ENCODE measurements at places on chromosomes 5 and 9.

DNA sequence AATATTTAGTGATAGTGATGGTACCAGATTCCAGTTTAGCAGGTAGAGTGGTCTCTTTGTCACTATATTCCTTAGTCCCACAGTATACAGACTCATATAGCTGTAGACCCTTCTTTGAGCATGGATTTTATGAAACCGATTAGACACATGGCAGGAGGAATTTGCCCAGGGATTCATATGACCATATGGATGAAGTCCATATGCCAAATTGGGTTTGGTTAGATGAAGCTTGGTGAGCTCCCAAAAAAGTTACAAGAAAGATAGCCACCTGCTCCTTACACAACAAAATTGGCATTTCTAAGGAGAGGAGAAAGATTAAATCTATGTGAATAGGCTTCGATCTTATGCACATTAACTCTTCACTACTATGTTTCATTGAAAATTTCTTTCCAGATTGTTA is 211.4 kb downstream of the CWC27 start:
- DNase-seq: no peak

DNA sequence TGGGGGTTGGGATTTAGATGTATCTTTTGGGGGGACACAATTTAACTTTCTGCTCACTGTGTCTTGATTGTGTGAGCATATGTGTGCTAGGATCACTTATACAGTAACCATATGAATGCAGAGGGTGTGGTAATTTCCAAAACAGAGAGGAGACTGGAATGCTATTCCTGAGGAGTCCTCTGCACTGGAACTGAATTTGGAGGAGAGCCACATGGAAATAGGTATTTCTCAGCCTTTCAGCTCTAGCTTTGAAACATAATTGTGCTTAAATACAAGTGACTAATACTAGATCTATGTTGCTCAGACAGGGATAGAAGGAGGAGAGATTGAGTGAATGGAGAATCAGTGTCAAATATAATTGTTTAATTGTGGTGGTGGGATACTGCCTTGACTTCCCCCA is 45.5 kb downstream of the FOCAD start:
- DNase-seq: no peak

GRCh38 chr5:160434022-160434531 is 12.4 kb downstream of the PTTG1 start:
- no peak for DNase-seq

GRCh38 chr5:107155707-107156106 is 515.0 kb downstream of the EFNA5 start:
- no peak for DNase-seq

- DNase-seq: no peak
Observed at GRCh38 chr9:3827175-3827574, 301.4 kb upstream of the RFX3 start.

DNA sequence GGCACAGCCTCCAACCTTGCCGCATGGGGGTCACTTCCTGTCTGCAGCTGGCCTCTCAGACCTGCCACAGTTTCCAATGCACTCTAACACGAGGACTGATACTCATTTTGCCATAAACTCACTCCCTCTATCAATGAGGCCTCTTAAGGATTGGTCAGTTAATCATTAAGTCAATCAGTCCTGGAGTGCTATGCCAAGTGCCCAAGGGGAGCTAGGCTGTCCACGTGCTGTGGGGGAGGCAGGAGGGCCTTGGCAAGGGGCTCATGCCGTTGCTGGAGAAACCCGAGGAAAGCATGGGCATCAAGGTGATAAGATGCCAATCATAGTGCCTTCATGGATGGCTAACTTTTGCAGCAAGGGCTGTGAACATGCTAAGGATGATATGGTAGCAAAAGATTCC is 1.7 kb upstream of the ALDH1B1 start:
- DNase-seq: no peak

DNA sequence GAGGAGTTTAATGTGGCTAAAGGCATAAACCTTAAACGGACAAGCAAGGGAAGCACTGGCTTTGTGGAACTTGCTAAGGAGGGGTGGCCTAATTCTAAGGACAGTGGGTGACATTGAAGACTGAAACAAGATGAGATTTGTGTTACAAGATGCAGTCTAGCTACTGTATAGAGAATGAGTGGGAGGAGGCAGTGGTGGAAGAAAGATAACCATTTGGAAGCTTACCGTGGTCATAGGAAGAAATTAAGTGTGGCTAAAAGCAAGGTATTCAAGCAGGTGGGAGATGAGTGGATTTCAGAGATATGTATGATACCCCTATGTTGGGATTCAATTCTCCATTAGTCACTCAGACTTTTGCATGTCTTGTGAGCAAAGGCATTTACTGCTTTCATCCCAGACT is 4.6 kb downstream of the PAM start:
- no peak for DNase-seq

DNA sequence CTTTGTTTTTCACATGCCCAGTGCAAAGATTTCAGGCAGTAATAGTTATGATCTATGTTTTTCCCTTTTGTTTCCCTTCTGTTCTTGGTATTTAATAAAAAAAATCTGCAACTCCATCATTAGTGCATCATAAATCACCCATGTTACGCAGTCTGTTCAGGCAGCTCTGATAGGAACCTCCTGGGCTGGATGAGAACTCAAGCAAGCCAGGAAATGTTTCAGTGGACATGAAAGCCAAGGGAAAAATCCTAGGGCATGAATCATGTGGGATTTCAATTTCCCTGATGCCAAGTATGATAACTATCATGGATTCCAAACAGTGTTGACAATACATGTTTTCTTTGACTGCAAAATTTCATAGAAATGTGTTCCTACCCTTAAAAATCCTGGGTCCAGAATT is 119.7 kb upstream of the TARS1 start:
- DNase-seq: no peak

DNA sequence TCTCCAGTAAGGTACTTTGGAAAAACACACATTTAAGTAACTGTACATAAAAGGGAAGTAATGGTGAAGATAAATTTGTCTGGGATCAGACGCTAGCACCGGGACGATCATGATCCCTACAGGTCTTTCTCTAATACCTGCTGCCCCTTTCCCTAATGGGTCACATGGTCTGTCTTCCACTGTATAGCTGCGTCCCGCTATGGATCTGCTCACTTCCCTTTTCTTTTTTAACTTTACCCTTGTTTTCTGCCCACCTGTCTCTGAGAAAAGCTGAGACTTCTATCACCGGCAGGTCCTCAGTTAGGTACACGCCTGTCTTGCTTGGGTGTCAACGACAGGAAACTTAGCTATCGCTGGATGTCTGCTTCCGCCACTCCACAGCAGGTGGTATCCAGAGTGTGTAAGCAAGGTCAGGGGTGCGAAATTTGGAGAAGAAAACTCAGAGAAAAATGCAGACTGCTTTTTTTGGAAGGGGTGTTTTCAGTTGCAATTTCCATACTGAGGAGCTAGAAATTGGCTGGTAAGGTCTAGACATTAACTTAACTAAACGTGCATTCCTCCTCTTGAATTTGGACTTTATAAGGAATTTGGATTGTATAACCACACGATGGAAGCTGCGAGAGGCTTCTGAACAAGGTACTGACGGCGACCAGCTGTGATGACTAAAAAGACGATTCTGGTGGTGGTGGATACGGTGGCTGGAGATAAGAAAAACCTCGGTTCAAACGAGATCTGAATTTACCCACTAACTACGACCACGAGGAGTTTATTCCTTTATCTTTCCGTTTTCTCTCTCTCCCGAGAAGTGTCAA is 1.1 kb upstream of the ICE1 start:
- DNase-seq: peak; percentile 22

DNA sequence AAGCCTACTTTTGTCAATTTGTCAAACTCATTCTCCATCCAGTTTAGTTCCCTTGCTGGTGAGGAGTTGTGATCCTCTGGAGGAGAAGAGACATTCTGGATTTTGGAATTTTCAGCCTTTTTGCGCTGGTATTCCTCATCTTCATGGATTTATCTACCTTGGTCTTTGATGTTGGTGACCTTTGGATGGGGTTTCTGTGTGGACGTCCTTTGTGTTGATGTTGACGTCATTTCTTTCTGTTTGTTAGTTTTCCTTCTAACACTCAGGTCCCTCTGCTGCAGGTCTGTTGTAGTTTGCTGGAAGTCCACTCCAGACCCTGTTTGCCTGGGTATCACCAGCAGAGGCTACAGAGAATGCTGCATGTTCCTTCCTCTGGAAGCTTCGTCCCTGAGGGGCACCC is 71.2 kb downstream of the P4HA2 start:
- no peak for DNase-seq

DNA sequence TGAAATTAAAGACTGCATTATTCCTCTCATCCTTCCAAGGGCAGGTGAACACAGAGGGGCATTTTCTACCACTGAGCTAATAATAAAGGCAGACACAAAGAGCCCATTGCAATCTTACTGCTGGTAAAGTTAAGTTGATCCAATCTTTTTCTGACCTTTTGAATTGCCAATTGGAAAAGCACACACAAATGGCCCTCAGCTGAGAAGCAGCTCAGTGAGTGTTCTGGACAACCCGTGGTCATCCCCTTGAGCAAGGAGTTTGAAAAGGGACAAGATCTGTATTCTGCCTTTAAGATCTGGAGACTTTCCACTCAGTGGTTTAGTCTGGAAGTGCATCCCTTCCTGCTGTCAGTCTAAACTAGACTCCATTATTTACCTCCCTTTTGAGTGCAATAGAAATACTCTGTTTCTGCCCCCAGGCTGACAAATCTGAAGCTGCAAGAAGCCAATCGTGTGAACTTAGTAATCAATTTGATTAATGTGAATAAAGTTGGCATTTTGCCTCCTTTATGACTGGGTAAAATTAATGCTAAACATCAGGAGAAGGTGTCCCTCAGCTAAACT is 835.7 kb downstream of the MAT2B start:
- no peak for DNase-seq

GRCh38 chr9:36742264-36742663 is 169.6 kb downstream of the MELK start:
- no peak for DNase-seq

- DNase-seq: peak; percentile 10
Observed at GRCh38 chr5:30505014-30505886, 688.2 kb upstream of the CDH6 start.

Data from pons (tissue), 1 donor.